ENCODE measurements at places on chromosomes 7 and 10. TPM values are rescaled to one million over a fixed set of nuclear protein-coding genes. Genes with fewer than 3 reads are reported as not detected.

- H3K4me3 ChIP-seq, result peak overlapping the region; percentile 99
- H3K4me1 ChIP-seq, result peaks cover 8% of the 10 kb centered on the region
- peak overlapping the region; percentile 94 for H3K27ac ChIP-seq
- DNase-seq, result no peak
Observed at GRCh38 chr10:27100813-27101347, 586 bp upstream of the ANKRD26 start.

DNA sequence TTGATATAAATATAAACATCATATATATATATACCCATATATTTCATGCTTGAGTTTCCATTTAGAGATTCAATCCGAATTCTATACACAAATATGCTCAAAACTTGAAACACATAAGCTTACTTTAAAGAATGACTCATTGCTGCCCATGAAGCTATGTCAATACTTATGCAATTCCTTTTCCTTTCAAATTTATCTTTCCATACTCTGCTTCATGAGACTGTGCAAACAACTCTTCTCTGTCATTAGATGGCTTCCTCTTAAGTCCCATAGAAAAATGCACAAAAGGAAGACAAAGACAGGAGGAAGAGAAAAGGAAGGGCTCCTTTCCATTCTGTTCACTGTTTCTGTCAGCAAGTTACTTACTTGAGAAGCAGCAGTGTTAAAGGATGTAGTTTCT is 895.7 kb upstream of the SORCS1 start:
- H3K36me3 ChIP-seq, result no peaks in the 10 kb centered on the region
- H3K4me3 ChIP-seq, result no peak overlapping the region
- H3K27ac ChIP-seq, result no peak overlapping the region
- H3K27me3 ChIP-seq, result no peaks in the 10 kb centered on the region

COL28A1 gene
- 1.9 TPM for total RNA-seq

- peaks cover 5% of the 10 kb centered on the region for H3K4me1 ChIP-seq
- H3K27me3 ChIP-seq, result no peaks in the 10 kb centered on the region
- H3K27ac ChIP-seq, result no peak overlapping the region
- DNase-seq, result no peak
- no peaks in the 10 kb centered on the region for H3K36me3 ChIP-seq
Observed at GRCh38 chr10:58723966-58724365, 211.3 kb downstream of the BICC1 start.

DNA sequence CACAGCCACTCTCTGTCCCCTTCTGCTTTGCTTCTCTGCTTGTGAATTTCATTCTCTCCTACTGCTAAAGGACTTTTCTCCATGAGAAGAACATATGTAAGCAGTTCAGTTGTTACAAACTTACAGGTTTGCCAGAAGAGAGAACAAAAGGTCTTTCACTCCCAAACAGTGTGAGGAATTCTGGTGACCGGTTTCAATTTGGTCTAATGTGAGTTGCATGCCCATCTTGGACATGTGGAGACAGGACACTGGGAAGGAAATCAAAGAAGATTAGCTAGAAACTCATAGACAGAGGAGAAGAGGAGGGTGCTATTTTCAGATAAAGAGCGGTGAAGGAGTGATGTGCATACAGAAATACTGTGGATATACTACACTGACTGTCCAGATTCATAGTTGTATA is 209.5 kb upstream of the INHBA start:
- no peaks in the 10 kb centered on the region for H3K36me3 ChIP-seq
- H3K27ac ChIP-seq, result no peak overlapping the region
- H3K27me3 ChIP-seq, result no peaks in the 10 kb centered on the region
- H3K4me3 ChIP-seq, result no peak overlapping the region
- no peak for DNase-seq
- no peaks in the 10 kb centered on the region for H3K4me1 ChIP-seq

SEMA4G gene
- total RNA-seq, result 1.0 TPM

DNA sequence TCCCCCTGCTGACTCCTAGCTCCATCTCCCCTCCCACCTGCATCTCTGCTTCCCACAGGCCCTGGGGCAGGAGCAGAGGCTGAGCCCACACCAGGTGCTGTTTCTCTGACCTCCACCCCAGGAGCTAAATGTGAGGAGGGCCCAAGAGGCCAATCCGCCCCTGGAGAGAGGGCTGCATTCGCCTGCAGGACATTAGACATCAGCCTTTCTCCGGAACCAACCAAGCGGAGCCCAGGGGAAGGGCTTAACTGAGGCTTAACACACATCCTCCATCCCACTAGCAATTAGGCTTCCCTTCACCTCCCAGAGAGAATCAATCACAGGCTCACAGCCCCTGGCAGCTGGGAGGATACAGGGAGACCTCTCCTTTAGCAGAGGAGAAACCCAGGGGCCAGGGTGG is 50.5 kb downstream of the SH3PXD2A start:
- peaks cover 7% of the 10 kb centered on the region for H3K4me1 ChIP-seq
- H3K36me3 ChIP-seq, result peaks cover 12% of the 10 kb centered on the region
- H3K4me3 ChIP-seq, result no peak overlapping the region
- no peak overlapping the region for H3K27ac ChIP-seq

DNA sequence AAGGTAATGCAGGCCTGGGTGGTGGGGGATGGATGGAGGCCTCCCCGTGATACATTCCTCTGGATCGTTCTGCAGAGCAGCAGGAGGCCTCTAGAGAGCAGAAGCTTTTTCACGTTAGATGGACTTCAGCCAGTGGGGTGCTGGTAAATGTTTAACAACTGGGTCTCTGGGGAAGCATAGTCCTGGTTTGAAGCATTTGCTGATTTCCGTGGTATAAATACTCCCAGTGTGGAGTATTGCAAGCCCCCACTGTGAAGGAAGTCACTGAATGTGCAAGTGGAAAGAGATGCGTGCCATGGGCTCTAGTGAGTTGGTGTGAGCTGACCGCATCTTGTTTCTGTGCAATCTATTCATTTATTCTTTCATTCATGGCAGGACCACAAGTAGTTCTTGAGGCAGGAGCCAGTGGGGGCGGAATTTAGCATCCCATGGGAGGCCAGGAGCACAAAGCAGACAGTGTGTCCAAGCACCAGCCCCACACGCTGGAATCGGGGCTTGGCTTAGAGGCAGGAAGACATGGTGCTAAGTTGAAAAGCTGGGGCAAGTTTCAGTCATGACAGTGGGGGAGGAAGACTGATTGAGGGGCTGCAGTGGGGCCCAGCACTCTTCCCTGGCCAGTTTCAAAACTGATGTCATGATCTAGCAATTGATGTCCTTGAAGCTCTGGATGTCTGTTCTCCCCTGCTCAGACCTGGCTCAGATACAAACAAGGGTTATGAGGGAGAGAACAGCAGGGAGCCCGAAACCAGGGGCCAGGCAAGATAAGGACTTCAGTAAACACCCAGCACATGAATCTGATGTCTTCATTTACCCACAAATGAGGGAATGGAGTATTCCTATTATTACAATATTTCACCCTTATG is 280.9 kb upstream of the LYZL1 start:
- no peak overlapping the region for H3K4me3 ChIP-seq
- H3K36me3 ChIP-seq, result no peaks in the 10 kb centered on the region
- no peak overlapping the region for H3K27ac ChIP-seq

GRCh38 chr7:26307226-26307625 is 15.6 kb downstream of the SNX10 start:
- no peak for DNase-seq
- no peaks in the 10 kb centered on the region for H3K4me1 ChIP-seq
- H3K4me3 ChIP-seq, result no peak overlapping the region
- H3K27me3 ChIP-seq, result no peaks in the 10 kb centered on the region
- no peak overlapping the region for H3K27ac ChIP-seq

DNA sequence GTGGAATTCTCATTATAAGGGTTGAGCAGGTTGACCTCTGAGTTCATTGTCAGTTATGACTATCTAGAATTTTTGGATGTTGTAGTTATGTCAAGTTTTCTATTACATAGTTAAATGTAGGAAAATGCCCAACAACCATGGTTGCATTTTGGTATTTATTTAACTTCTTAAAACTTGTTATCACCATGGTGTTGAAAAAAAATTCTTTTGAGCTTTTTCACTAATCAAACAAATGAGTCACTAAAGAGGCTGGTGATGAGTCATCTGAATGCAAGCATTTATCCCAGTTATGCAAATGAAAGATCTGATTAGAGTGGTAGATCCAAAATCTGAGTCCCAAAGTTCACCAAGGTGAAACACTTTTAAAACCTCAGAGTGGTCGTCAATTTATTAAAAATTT is 624.7 kb upstream of the IGFBP3 start:
- H3K4me1 ChIP-seq, result no peaks in the 10 kb centered on the region
- no peak overlapping the region for H3K4me3 ChIP-seq
- H3K36me3 ChIP-seq, result no peaks in the 10 kb centered on the region
- no peaks in the 10 kb centered on the region for H3K27me3 ChIP-seq
- DNase-seq, result no peak

ADCYAP1R1 gene
- 1.3 TPM for total RNA-seq

FAM25G gene
- not detected for total RNA-seq

GPRIN2 gene
- total RNA-seq, result not detected

- H3K4me3 ChIP-seq, result no peak overlapping the region
- no peaks in the 10 kb centered on the region for H3K36me3 ChIP-seq
- H3K4me1 ChIP-seq, result peaks cover 3% of the 10 kb centered on the region
- DNase-seq, result no peak
- H3K27ac ChIP-seq, result no peak overlapping the region
- no peaks in the 10 kb centered on the region for H3K27me3 ChIP-seq
Observed at GRCh38 chr7:70208236-70209063, 610.2 kb downstream of the AUTS2 start.

ZNF783 gene
- total RNA-seq, result 9.0 TPM

POU6F2 gene
- total RNA-seq, result not detected

- H3K4me1 ChIP-seq, result no peaks in the 10 kb centered on the region
- H3K4me3 ChIP-seq, result no peak overlapping the region
- H3K36me3 ChIP-seq, result no peaks in the 10 kb centered on the region
- no peak overlapping the region for H3K27ac ChIP-seq
- no peak for DNase-seq
Observed at GRCh38 chr7:20233362-20233761, 16.2 kb upstream of the MACC1 start.

GRCh38 chr7:37109843-37110242 is 338.8 kb downstream of the ELMO1 start:
- no peaks in the 10 kb centered on the region for H3K36me3 ChIP-seq
- H3K4me1 ChIP-seq, result no peaks in the 10 kb centered on the region
- no peak overlapping the region for H3K27ac ChIP-seq
- no peak for DNase-seq

CDNF gene
- total RNA-seq, result 20.4 TPM

SAMD9 gene
- 0.84 TPM for total RNA-seq

- no peaks in the 10 kb centered on the region for H3K27me3 ChIP-seq
- DNase-seq, result no peak
- H3K4me1 ChIP-seq, result peaks cover 11% of the 10 kb centered on the region
- H3K27ac ChIP-seq, result no peak overlapping the region
- H3K4me3 ChIP-seq, result no peak overlapping the region
Observed at GRCh38 chr7:22417349-22417748, 60.4 kb upstream of the RAPGEF5 start.

SPDYE2B gene
- total RNA-seq, result not detected

DNA sequence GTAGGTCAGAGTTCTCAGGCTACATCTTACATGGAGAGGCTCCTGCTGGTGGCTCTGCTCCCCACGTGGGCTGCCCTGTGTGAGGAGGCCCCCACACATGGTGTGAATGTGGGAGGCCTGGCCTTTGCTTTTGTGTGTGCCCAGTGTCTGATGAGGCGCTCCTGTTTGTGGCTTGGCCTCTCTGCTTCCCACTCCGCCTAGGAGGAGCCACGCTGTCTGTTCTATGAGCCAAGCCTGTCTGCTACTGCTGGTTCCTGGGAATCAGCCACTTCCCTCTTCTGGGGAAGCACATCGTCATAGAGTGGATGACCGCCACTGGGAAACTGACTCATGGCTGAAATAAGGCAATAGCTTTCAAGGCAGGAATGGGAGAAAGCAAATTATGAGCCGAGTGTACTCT is 87.1 kb downstream of the CYP26A1 start:
- no peak overlapping the region for H3K27ac ChIP-seq
- H3K27me3 ChIP-seq, result no peaks in the 10 kb centered on the region
- no peaks in the 10 kb centered on the region for H3K4me1 ChIP-seq
